ENCODE measurements at places on chromosomes 1 and 21. TPM values are rescaled to one million over a fixed set of nuclear protein-coding genes. Genes with fewer than 3 reads are reported as not detected.

PAFAH2 gene
- 9.8 TPM for total RNA-seq

LDLRAD2 gene
- total RNA-seq, result 0.20 TPM

GRCh38 chr1:214557952-214558735, 6.7 kb upstream of the PTPN14 start:
- no peak for DNase-seq

DNA sequence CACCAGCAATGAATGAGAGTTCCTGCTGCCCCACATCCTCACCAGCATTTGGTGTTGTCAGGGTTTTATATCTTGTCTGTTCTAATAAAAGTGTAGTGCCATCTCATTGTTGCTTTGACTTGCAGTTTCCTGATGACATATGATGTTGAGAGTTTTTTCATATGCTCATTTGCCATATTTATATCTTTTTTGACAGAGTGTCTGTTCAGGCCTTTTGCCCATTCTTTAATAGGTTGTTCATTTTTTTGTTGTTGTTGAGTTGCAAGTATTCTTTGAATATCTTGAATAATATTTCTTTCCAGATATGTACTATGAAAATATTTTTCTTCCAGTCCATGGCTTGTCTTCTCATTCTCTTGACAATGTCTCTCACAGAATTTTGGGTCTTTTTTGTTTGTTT, 111.7 kb upstream of the KCNJ15 start:
- DNase-seq, result no peak

DNA sequence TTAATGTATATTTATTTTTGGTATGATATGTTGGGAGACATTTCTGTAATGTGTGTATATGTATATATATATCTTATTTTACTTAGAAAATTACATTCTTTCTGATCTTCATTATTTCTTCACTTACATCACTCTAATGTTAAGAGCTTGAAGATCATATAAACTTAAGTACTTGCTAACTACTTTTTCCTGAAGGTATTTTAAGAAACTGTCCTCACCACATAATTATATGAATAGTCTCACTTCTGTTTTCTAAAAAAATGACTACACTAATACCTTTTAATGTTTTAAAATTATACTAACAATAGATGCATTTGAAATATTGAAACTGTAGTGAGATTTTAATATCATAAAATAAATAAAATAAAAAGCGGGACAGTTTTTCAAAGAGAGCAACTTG, 377.1 kb downstream of the LRRIQ3 start:
- no peak for DNase-seq

DNA sequence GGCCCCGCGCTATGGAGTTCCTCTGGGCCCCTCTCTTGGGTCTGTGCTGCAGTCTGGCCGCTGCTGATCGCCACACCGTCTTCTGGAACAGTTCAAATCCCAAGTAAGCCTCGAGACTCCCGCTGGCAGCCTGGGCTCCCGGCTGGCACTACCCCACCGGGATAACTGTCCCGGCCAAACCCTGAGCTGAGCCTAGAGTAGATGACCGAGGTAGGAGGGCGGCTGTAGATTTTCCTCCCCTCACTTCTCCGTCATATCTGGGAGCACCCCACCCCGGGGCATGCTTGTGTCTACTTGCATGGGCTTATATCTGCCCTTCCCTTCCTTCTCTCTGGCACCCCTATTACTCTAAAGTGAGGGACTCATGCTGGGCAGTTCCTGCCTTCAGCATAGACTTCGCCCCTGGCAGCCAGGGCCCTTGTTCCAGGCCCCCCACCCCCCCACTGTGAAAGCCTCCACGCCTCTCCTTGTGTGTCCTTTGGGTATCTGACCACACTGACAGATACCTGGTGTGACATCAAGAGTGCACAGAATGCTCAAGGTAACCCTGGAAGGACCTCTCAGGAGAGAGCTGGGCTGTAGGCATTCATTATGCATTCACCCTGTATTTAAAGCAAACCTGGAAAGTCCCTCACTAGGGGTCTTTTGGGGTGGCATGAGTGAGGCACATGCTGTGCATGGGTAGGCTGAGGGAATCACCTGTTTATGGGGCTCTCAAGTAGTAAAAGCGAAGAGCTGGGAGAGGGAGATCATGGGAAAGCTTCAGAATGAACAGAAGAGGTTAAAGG, 485 bp downstream of the EFNA1 start:
- no peak for DNase-seq

- no peak for DNase-seq
Measured at GRCh38 chr1:226135709-226136108, 50.8 kb downstream of the ACBD3 start.

DNA sequence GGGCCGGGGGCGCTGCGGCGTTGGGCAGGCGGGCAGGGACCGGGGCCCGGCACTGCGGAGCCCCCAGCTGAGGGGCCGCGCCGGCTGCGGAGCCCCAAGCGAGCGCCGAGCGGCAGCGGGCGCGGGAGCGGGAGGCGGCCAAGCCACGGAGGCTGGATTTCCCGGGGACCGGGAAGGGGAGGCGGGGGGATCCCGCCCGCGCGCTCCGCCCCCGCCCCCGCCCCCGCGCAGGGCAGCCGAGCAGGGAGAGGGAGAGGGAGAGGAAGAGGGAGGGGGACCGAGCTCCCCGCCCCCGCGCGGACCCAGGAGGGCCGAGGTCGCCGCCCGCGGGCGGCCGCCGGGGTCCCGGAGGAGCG, at the start of gene DLGAP3:
Gene DLGAP3, minus strand, starts transcription at position 154 of the 356 bp plus-strand sequence. CDS start 24,267 bp downstream, outside the sequence.
- no peak for DNase-seq

DNA sequence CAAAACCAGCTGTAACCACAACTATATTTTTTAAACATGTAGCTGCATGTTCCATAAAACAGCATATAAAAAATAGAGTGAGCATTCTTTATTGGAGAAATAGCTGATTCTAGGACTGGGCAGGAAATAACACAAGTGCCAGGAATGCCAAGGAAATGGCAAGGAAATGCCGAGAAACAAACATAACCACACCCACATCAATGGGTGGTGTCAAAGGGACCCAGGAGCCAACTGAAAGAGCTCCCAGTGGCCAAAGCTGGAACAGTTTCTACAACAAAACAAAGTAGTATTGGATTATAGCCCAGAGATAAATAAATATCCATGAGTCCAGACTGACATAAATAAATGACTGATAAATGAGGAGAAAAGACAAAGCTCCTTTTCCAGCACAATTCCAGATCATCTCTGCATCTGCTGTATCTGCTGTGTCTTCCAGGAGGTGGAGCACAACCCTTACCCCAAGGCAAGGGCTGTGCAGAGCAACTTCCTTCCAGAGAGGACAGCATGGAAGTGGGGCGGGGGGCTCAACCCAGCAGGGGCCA, 28.1 kb downstream of the ADARB1 start:
- DNase-seq, result no peak

Measured in left ventricle myocardium superior (tissue), 1 donor.